Progenitor cell of endocrine pancreas (in vitro differentiated cells): ENCODE measurements at places on chromosomes 3 and 15.
A peak's percentile ranks its signal among the peaks of the same experiment; 100 is the strongest.

GRCh38 chr15:75059607-75060006 is 36.2 kb downstream of the PPCDC start:
- no peak overlapping the region for H3K4me3 ChIP-seq
- no peaks in the 10 kb centered on the region for H3K27me3 ChIP-seq
- H3K36me3 ChIP-seq: peaks cover 9% of the 10 kb centered on the region
- H3K27ac ChIP-seq: no peak overlapping the region

DNA sequence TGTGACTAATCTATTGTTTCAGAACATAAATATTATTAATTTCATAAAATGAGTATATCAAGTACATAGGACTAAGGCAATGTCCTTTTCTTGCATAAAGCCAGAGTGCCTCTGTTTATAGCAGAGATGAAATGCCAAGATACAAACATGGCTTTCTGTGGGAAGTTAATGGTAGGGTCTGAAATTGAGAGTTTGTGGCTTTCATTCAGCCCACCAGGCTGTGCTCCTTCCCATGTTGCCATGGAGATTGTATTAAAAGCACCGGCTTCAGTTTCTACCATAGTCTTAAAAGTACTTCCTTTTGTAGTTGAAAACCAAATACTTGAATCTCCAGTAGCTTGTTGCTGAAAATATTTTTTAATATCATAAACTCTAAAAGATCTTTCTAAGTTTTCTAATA is 114.0 kb downstream of the LRRC28 start:
- H3K4me3 ChIP-seq: no peak overlapping the region
- H3K27ac ChIP-seq: no peak overlapping the region
- DNase-seq: no peak

DNA sequence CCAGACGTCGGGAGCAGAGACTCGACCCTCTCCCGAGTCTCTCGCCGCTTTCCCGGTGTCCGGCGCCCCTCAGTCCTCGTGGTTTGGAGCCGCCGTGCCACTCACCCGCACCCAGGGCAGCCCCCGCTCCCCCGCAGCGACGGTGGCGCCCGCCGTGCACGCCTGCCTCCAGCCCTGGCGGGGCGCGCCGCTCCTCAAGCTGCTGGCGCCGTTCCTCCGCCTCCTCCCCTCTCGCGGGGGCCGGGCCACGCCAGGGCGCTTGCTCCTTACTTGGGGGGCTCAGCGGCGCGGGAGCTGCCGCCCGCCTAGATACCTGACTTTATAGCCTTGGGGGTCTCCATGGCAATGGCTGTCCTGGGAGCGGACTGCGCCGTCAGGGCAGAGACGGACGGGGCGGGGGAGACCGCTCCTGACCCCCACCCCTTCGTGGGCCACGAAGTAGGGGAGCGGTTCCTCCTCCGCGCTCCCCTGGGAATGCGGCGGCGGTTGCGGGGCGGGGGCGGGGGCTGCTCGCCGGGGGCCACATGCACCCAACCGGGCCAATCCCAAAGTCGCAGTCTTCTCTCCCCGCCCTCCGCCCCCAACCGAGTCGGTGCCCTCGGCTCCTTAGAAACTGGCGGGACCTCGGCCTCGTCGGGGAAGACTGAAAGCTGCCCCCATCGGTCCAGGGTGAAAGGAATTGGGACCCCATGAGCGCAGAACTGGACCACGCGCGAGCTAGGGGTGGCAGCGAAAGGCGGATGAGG is at the start of gene ANKRD63:
Gene ANKRD63, minus strand, starts transcription at position 196 of the 746 bp plus-strand sequence. CDS start 478 bp downstream, outside the sequence.
- H3K27ac ChIP-seq: no peak within 1 kb of the TSS
- DNase-seq: no peak

DNA sequence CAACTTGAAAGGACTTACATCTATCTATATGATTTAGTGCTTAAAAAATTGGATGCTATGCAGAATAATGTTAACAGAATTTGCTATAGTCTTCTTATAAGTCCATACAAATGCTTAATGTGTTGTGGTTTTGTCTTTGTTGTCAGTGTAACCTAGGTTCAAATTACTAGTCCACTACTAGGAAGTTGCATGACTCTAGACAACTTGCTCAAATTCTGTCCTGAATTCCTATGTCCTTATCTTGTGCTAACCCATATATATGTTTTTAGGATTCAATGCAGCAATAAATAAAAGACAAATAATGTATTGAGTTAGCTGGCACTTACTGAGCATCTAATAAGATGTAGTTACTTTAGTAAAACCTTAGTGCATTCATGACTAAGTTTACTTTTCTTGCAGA is 276.5 kb upstream of the KCNMB2 start:
- no peaks in the 10 kb centered on the region for H3K27me3 ChIP-seq
- no peak overlapping the region for H3K4me3 ChIP-seq
- no peak overlapping the region for H3K27ac ChIP-seq
- DNase-seq: no peak
- no peaks in the 10 kb centered on the region for H3K36me3 ChIP-seq
- H3K4me1 ChIP-seq: peaks cover 16% of the 10 kb centered on the region

- H3K36me3 ChIP-seq: no peaks in the 10 kb centered on the region
- no peak overlapping the region for H3K4me3 ChIP-seq
- no peak for DNase-seq
Measured at GRCh38 chr3:113630956-113631542, 65.4 kb downstream of the USF3 start.

GRCh38 chr3:24387000-24387399 is 107.7 kb downstream of the THRB start:
- H3K4me3 ChIP-seq: no peak overlapping the region
- no peaks in the 10 kb centered on the region for H3K36me3 ChIP-seq
- H3K27me3 ChIP-seq: peaks cover 5% of the 10 kb centered on the region
- H3K4me1 ChIP-seq: peaks cover 11% of the 10 kb centered on the region
- no peak for DNase-seq

GRCh38 chr3:124768812-124769211 is 38.6 kb downstream of the UMPS start:
- H3K4me1 ChIP-seq: no peaks in the 10 kb centered on the region
- no peaks in the 10 kb centered on the region for H3K27me3 ChIP-seq
- H3K4me3 ChIP-seq: no peak overlapping the region
- no peak overlapping the region for H3K27ac ChIP-seq

DNA sequence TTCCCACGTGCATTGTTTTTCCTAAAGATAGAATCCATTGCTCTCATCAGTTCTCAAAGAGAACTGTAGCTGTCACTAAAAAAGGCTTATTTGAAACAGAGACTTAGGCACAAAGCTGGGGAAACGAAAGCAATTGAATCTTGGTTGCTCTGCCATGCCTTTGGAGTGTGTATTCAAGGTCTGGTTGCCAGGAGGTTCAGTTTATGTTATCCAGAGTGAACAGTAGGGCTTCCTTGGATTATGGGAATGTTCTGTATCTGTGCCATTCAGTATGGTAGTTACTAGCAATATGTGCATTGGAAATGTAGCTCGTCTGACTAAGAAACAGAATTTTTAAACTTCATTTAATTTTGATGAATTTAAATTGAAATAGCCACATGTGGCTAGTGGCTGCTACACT is 50.6 kb downstream of the CLSTN2 start:
- DNase-seq: no peak
- peaks cover 7% of the 10 kb centered on the region for H3K27me3 ChIP-seq
- no peaks in the 10 kb centered on the region for H3K36me3 ChIP-seq
- no peak overlapping the region for H3K27ac ChIP-seq

DNA sequence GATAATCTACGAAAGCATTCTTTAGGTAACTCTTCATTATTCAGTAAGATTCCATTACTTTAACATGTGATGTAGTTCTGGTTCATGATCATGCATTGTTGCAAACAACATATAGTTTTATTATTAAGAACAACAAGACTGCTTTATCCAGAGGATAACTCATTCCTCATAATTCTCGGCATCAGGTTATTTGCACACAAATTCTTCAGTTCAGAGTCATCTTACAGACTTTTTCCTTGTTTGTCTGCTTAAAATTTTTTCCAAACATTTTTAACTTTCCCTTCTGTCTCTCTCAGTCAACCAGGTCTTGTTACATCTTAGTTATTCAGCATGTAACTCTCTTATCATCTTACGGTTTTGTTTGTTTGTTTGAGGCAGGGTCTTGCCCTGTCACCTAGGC is 60.1 kb downstream of the VGLL3 start:
- H3K4me1 ChIP-seq: no peaks in the 10 kb centered on the region
- H3K27ac ChIP-seq: no peak overlapping the region
- no peaks in the 10 kb centered on the region for H3K27me3 ChIP-seq

GRCh38 chr3:37125195-37126073 is 48.9 kb downstream of the LRRFIP2 start:
- peaks cover 40% of the 10 kb centered on the region for H3K4me1 ChIP-seq
- H3K4me3 ChIP-seq: no peak overlapping the region
- no peak for DNase-seq
- peaks cover 7% of the 10 kb centered on the region for H3K36me3 ChIP-seq
- H3K27ac ChIP-seq: peak overlapping the region; percentile 71

GRCh38 chr15:80861731-80862170 is 82.6 kb downstream of the CEMIP start:
- H3K4me1 ChIP-seq: peaks cover 3% of the 10 kb centered on the region
- H3K4me3 ChIP-seq: no peak overlapping the region
- H3K27ac ChIP-seq: no peak overlapping the region
- no peaks in the 10 kb centered on the region for H3K36me3 ChIP-seq
- H3K27me3 ChIP-seq: peaks cover 39% of the 10 kb centered on the region

DNA sequence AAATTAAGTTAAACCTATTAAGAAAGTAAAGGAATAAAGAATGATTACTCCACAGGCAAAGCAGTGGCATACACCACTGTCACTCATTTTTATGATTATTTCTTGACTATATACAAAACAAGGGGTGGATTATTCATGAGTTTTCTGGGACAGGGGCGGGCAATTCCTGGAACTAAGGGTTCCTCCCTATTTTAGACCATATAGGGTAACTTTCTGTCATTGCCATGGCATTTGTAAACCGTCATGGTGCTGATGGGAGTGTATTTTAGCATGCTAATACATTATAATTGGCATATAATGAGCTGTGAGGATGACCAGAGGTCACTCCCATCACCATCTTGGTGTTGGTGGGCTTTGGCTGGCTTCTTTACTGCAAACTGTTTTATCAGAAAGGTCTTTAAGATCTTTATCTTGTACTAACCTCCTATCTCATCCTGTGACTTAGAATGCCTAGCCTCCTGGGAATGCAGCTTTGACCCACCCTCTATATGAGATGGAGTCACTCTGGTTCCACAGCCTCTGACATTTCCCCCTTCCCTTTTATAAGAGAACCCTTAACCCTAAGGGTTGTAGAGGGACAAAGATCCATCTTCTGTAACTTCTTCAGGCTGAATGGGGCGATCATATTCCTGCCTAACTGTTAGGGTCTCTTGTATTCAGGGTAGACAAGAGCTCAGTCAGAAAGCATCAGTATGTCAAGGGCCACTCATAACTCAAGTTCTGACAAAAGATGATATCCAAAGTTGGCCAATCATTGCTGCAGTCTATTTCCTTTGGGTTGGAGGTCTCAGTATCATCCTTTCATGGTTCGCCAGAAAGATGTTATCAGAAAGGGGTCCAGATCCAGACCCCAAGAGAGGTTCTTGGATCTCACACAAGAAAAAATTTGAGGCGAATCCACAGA is 79.5 kb upstream of the LIPC start:
- no peak overlapping the region for H3K27ac ChIP-seq
- H3K4me3 ChIP-seq: no peak overlapping the region
- no peaks in the 10 kb centered on the region for H3K27me3 ChIP-seq
- no peak for DNase-seq

GRCh38 chr3:18556503-18557135 is 131.5 kb upstream of the SATB1 start:
- no peak overlapping the region for H3K27ac ChIP-seq
- no peak for DNase-seq
- H3K4me3 ChIP-seq: no peak overlapping the region
- peaks cover 6% of the 10 kb centered on the region for H3K4me1 ChIP-seq
- H3K36me3 ChIP-seq: no peaks in the 10 kb centered on the region
- peaks cover 3% of the 10 kb centered on the region for H3K27me3 ChIP-seq

GRCh38 chr3:30520699-30521098 is 85.7 kb upstream of the TGFBR2 start:
- no peak overlapping the region for H3K4me3 ChIP-seq
- H3K27me3 ChIP-seq: no peaks in the 10 kb centered on the region
- H3K4me1 ChIP-seq: peaks cover 5% of the 10 kb centered on the region
- no peaks in the 10 kb centered on the region for H3K36me3 ChIP-seq
- no peak for DNase-seq

DNA sequence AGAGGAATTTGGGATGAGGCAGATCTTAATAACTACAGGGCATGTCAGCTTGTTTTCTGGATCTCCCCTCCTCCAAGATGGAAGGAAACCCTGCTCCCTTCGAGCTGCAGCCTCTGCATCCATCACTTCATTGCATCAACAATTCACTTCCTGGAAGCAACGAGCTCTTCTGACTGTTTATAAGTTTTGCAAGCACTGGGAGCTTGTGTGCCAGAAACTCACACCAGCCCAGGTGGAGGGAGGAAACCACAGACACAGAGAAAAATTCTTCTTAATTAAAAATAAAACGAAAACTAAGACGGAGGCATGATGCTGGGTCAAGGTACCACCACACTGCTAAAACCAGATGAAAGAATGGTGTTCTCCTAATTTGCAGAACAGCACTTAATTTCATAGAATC is 10.6 kb downstream of the LRIG1 start:
- no peaks in the 10 kb centered on the region for H3K36me3 ChIP-seq
- no peak overlapping the region for H3K27ac ChIP-seq
- no peaks in the 10 kb centered on the region for H3K27me3 ChIP-seq
- no peak for DNase-seq
- H3K4me3 ChIP-seq: no peak overlapping the region

GRCh38 chr3:32374788-32375595 is 16.7 kb upstream of the CMTM7 start:
- H3K36me3 ChIP-seq: peaks cover 18% of the 10 kb centered on the region
- DNase-seq: peak; percentile 47
- H3K27ac ChIP-seq: peak overlapping the region; percentile 11
- no peak overlapping the region for H3K4me3 ChIP-seq
- peaks cover 34% of the 10 kb centered on the region for H3K4me1 ChIP-seq
- no peaks in the 10 kb centered on the region for H3K27me3 ChIP-seq

GRCh38 chr15:90813796-90814190 is 54.6 kb upstream of the FURIN start:
- H3K27me3 ChIP-seq: peaks cover 2% of the 10 kb centered on the region
- H3K4me3 ChIP-seq: no peak overlapping the region
- DNase-seq: no peak
- H3K4me1 ChIP-seq: peaks cover 7% of the 10 kb centered on the region
- no peaks in the 10 kb centered on the region for H3K36me3 ChIP-seq
- no peak overlapping the region for H3K27ac ChIP-seq

- no peak overlapping the region for H3K27ac ChIP-seq
- H3K36me3 ChIP-seq: no peaks in the 10 kb centered on the region
- DNase-seq: no peak
Measured at GRCh38 chr15:61404567-61404966, 175.5 kb upstream of the RORA start.

GRCh38 chr3:149366941-149367840 is 10.3 kb downstream of the TM4SF1 start:
- no peaks in the 10 kb centered on the region for H3K36me3 ChIP-seq
- H3K4me3 ChIP-seq: no peak overlapping the region
- H3K27me3 ChIP-seq: no peaks in the 10 kb centered on the region
- H3K27ac ChIP-seq: peak overlapping the region; percentile 85
- no peak for DNase-seq
- H3K4me1 ChIP-seq: peaks cover 32% of the 10 kb centered on the region
